ENCODE measurements at places on chromosomes 12 and 14.

DNA sequence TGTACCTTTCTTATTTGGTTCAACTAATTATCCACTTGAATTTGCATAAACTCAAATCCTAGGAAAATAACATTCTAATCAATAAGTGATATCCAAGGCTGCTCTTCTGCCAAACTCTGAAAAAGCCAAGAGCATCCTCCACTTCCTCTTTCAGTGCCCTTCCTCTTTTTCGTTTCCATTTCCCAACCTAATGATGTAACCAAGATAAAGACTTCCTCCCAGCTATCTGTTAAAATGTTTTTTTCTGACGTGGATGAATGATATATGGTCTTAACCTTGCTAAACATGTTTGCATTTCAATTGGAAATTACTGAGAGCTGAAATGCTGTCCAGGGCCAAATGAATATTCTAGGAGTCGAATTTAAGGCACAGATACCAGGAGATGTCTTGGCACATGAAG is 459.5 kb upstream of the PDE3A start:
- DNase-seq, result no peak

GRCh38 chr14:56119201-56119981 is 1.2 kb downstream of the PELI2 start:
- DNase-seq, result peak; percentile 38

DNA sequence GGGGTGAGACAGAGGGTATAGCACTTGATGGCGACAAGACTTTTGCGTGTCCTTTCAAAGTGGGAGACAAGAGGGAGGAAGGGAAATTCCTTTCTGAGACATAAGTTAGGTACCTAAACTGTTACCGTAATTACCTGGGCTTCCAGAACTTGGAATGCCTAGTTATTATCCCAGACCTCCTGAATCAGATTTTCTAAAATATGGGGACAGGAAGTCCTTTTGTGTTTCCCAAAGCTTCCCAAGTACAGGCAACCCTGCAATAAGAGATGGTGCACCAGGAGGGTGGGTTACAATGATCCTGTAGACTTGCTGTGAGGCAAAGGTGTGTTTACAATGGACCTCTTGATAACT is 83.9 kb downstream of the CMKLR1 start:
- no peak for DNase-seq

- no peak for DNase-seq
Observed at GRCh38 chr12:14681625-14682024, 14.8 kb downstream of the GUCY2C start.

DNA sequence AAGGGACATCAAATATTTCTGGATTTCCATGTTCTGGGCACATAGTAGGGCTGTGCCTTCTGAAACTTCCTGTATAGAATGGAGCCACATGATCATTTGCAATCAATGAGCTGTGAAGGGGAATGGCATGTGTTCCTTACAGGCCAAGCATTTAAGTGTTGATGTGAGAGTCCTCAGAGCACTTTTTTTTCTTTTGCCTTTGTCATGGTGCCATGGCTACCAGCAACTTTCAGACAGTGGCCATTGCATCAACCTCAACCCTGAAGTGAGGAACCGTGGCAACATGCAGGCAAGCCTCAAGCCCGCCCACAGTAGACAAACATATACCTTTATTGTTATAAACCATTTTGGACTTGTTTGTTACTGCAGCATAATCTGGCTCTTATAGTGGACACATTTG is 948.1 kb downstream of the NRXN3 start:
- no peak for DNase-seq

GRCh38 chr14:75700295-75700694 is 39.2 kb downstream of the TTLL5 start:
- DNase-seq, result no peak

- no peak for DNase-seq
Observed at GRCh38 chr14:101055776-101056374, 152.4 kb upstream of the RTL1 start.

DNA sequence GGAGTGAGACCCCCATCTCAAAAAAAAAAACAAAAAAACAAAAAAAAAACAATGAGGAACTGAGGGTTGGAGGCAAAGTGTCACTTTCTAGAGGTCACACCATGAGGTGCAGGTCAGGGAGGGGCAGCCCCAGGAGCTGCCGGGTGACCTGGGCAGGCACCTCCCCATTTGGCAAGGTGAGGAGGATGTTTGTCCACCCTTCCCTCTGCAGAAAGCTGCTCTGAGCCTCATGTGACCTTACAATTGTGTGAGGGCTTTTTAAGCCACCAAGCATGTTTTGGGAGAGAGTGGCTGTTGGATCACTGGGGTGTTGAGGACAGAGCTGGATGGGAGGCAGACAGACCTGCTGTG is 49.6 kb downstream of the FOXN4 start:
- no peak for DNase-seq
